ENCODE measurements at places on chromosomes 6 and 20.

DNA sequence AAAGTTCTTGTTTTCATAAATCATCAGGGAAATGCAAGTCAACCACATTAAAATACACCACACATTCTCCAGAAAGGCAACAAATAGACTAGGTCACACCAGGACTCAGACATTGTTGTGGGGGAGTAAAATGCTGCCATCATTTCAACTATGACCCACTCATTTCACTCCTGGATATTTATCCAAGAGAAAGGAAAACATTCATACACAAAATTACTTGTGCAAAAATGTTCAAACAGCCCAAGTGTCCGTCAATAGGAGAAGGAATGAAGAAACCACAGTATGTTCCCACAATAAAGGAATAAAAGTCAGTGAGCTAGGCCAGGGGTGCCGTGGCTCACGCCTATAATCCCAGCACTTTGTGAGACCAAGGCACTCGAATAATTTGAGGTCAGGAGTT lies 81.5 kb upstream of the QKI start:
- no peak for DNase-seq

DNA sequence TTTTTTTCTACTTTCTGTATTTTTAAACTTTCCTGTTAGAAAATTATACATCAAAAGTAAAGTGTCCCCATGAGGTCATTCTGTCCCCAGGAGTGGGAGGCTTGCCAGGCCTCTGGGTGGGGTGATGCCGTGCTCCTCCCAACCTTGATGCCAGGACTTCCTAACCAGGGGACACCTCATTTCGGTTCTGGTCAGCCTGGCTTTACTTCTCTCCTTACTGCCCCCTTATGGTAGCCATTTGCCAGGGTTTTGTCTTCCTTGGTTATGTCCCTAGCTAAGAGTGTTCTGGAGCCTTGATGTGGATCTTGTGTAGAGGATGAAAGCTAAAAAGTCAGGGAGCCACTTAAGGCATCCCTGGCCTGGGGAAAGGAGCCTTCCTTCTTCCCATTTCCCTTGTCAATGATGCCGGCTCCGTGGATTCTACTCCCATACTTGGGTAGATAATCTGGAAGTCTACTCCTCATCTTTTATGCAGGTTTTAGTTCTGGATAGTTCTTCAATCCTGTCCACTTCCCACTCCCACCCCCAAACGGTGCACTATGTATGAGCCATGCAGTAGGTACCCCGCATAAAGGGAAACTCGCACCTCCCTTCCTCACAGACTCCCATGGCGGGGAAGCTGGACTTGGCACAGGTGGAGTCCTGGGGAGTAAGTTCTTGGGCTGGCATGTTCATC lies 164.1 kb upstream of the SALL4 start:
- no peak for DNase-seq

DNA sequence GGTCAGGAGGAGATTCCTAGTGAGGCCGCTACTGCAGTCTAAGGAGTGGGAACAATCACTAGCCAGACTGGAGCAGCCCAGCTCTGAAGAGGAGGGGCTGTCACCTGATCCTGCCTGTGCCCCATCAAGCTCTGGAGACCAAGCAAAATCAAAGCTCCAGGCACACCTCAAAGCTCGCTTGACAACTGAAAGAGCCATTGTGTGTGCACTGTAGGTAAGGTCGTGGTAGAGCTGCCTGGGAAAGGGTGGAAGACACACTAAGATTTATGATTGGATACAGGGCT lies 58.2 kb downstream of the CSE1L start:
- no peak for DNase-seq

DNA sequence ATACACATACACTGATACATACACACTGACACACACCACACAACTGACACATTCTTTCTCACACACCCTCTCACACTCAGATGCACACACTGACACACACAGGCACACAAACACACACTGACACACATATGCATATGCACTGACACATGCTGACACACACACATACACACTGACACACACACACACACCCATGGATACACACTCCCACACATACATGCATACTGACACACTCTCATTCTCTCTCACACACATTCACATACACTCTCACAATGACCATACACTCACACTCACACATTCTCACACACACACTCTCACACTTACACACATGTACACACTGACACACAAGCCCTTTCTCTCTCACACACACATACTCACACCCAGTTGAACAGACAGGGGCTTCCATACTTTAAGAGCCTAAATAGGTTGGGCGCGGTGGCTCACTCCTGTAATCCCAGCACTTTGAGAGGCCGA lies 236.4 kb downstream of the LRFN2 start:
- DNase-seq = no peak

DNA sequence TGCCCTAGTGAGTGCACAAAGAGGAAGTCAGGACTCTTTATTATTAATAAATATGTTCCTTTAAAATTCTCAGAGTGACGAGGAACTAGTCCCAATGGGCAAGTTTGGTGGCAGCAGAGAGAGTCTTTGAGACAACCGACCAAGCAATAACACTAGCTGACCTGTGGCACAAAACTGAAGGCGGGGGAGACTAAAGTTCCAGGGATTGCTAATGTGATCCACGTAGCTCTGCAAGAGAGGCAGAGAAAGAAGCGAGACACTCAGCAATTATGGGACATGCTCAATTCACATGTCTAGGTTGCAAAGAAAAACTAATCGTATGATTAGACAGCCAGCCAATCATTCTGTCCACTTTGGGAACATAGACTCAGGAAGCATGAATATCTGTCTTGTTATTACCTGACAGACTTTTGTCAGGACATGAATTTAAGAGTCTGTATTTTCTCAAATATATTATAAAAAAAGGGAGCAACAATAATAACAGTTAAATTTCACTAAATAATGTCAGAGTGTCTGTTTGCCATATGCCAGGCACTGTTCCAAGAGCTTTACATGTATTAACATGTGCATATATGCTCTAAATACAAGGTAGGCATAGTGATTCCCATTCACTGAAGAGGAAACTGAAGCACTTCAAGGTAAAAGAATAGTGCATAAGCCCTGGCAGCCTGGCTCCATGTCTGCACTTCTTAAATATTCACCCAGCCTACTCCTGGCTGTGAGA lies 81.0 kb downstream of the COL9A1 start:
- no peak for DNase-seq

DNA sequence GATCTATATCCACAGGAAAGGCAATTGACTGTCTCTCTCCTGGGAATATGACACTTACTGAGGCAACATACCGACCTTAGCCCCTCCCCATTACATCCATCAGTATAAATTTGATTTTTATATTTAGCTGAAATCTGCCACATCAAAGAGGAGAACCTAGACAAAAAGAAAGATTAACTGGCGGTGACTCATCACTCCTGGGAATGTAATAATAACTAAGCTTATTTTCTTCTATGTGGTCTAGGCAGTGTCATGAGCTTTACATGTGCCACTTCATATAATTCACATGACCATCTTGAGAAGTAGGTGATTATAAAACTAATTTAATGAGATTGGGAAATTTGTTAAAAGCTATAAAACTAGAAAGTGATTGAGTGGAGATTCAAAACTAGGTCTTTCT lies 520.0 kb upstream of the HS3ST5 start:
- no peak for DNase-seq

DNA sequence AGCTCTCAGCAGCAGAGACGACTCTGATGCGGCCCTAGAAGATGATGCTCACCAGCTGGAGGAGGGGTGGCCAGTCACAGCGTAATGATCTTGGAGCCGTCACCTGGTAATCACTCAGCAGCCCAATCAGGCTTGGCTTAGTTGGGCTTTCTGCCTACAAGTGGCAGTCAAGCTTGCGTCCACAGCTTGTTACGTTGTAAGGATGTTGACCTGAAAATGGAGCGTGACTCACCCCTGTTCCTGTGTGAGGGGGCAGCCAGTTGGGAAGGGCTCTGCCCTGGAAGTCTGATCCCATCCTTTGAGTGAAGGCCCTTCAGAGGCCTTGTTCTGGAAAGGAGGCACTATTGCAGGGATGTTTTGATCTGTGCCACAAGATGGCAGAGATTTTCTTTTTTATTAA lies 49.8 kb downstream of the SPATA2 start:
- no peak for DNase-seq

GRCh38 chr6:15357782-15358181 lies 111.9 kb downstream of the JARID2 start:
- DNase-seq = no peak

GRCh38 chr20:38190166-38190565 lies 25.1 kb upstream of the TGM2 start:
- DNase-seq = no peak

GRCh38 chr20:43393052-43393451 lies 64.6 kb upstream of the SRSF6 start:
- no peak for DNase-seq

- DNase-seq = no peak
Measured at GRCh38 chr6:116390581-116390980, 19.8 kb downstream of the DSE start.

DNA sequence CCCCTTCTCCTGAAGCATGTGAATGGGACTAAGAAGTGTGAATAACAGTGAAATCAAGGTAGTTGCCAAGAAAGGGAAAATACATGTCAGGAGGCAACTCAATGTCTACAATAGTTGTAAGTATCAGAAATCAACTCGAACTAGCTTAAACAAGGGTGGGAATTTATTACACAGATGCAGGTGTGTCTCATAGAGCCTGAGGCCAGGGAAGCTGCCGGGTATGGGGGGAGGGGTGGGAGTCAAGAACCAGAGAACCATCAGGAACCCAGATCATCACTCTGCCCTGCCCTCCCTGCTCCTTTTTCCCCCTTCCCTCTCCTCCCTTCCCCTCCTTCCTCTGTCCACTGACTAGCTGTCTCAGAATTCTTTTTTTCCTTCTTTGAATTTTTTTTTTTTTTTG lies 34.9 kb upstream of the BMP6 start:
- DNase-seq = no peak

DNA sequence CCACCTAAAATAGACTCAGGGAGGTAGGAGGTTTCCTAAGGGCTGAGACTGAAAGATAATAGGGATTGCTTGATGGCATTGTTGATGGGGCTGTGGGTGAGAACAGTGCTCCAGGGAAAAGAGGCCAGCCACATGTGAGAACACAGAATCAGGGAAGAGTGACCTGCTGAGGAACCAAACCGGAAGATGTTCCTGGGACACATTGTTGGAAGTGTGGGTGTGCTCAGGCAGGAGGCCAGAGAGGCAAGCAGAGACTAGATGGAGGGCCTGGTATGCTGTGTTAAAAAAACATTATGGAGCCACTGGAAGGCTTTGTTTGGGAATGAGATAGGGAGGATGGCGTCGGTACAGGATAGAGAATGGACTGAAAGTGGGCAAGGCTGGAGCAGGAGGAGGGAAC lies 23.3 kb downstream of the RNF144B start:
- DNase-seq = no peak
